ENCODE measurements at places on chromosomes 6 and 20.

GRCh38 chr6:5151955-5152401 lies 66.8 kb downstream of the PPP1R3G start:
- no peak for DNase-seq

DNA sequence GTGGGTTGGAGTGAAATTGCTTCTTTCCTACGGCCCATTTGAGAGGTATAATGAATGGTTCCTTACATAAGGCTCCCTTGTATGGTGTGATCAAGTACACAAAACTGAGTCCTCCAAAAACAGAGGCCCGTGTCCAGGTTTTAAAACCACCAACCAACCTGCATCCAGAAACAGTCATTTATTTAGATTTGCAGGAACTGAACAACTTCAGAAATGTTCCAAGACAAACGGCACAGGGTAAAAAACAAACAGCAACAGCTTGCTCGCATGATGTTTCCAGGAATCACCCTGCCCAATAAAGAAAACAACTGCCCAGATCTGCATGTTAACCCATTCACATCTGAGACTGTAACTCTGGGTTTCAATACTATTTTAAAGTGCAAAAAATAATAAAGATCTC lies 40.2 kb upstream of the TRAM2 start:
- no peak for DNase-seq

DNA sequence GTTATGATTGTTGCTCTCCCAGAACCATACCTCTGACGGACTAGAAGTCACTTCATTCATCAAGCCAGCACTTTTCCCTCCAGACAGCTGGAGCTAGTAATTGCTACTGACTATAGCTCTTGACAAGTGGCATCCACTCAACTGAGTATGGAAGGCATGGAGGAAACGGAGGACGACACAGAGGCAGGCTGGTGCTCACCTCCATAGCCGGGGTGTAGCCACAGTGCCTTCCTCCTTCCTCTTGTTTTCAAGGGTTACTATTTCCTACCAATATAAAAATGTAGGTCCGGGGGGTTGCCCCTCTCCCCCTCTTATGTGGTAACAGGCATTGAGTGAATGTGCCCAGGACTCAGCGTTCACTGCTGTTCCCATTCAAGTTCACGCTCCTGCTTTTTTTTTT lies 23.5 kb upstream of the FOXC1 start:
- no peak for DNase-seq

GRCh38 chr6:98932381-98932780 lies 15.4 kb downstream of the FBXL4 start:
- no peak for DNase-seq

GRCh38 chr6:29809249-29809648 lies 18.4 kb upstream of the HLA-G start:
- no peak for DNase-seq

DNA sequence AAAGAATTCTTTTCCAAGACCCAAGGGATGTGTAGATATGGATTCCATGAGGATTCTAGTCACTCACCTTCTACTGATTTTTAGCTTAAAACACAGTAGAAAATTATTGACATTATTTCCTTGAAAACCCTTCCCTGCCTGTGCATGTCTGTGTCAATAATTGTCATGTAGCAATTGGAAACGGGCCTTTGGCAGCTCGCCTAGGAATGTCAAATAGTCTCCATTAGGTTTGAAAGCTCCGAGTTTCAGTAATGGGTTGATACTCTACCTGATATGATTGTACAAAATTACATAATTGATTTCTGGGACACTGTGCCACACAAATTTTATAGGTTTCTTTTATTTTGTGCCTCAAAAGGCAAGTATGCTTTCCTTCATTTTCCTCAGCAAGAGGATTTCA lies 515.2 kb upstream of the ARID1B start:
- DNase-seq = no peak

GRCh38 chr6:129416337-129416990 lies 293.5 kb downstream of the ARHGAP18 start:
- no peak for DNase-seq

DNA sequence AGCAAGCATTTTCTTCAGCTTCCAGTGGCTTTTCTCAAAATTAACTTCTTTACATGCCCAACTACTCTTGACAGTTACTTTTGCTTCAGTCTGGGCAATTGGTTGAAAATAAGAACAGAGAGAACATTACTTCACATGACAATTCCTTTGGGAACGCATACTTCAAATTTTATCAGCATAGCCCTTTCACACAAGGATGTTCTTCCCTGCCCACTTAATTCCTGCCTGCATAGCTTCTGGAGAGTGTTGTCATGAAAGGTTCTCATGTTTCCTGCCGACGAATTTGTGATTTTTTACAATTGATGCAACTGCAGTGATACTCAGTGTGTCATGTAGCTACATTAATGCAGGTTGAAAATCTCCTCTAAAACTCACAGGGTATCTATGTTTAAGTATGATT lies 22.0 kb upstream of the SNRNP48 start:
- no peak for DNase-seq

- DNase-seq = no peak
These were observed 6.7 kb downstream of the RGS19 start for GRCh38 chr20:64072498-64073063.

GRCh38 chr6:16244869-16245451 lies 6.6 kb downstream of the GMPR start:
- peak; percentile 37 for DNase-seq

- DNase-seq = no peak
These were observed 30.4 kb downstream of the JARID2 start for GRCh38 chr6:15276036-15276985.

GRCh38 chr6:145544514-145544913 lies 190.8 kb downstream of the EPM2A start:
- DNase-seq = no peak
